ENCODE measurements at places on chromosomes 2 and 18.
A peak's percentile ranks its signal among the peaks of the same experiment; 100 is the strongest.

DNA sequence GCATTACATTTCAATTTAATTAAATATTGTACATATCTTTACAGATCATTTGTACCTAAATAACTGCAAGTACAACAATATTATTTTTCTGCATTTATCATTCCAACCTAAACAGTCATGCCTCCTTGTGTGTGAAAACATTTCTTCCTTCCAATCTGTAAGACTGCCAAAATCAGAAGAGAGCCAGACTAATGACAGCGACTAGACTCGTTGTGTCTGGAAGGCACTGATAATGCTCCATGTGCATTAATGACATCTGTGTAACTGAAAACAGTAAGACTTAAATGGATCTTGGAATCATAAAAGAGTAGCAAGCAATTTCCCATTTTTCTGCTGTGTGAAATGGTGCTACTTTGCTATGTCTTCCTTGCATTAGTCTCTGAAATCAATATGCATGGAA lies 278.0 kb upstream of the DSEL start:
- DNase-seq = no peak

DNA sequence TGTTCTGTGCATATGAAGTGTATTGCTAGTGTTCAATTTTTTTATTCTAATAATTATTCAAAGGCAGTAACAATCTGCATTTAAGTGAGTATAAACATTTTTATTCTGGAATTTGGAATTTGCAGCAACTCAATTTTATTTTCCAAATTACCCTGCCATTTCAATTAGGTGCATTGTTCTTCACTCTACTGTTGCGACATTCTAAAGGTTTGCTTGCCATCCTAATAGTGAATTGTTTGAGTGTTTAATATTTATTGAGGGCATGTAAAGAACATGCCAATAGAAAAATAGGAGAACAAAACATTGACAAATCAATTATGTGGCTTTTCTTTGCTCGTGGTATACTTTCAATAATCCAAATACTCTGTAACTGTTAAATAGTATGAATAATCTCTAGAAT lies 18.0 kb downstream of the MEIS1 start:
- DNase-seq = no peak

GRCh38 chr2:234025466-234025865 lies 25.0 kb upstream of the SPP2 start:
- DNase-seq = peak; percentile 58

GRCh38 chr2:49306925-49307324 lies 152.6 kb upstream of the FSHR start:
- DNase-seq = no peak

GRCh38 chr2:111982822-111983221 lies 72.2 kb upstream of the TMEM87B start:
- DNase-seq = no peak

DNA sequence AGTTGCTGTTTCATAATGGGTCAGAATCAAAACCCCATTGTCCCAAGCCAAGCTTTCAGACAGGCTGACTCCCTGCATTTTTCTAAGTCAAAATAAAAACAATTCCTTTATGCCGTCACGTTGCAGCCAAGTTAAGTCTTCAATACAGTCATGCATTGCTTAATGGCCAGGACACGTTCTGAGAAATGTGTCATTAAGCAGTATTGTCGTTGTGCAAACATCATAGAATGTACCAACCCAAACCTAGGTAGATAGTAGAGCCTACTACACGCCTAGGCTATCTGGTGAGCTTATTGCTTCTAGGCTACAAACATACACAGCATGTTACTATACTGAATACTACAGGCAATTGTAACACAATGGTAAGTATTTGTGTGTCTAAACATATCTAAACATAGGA lies 160.4 kb upstream of the FOSL2 start:
- no peak for DNase-seq

GRCh38 chr2:134253804-134254203 lies at the start of gene MGAT5:
MGAT5 (plus strand) TSS chr2:134254072; CDS start chr2:134254404, 332 bp downstream.
- peak; percentile 27 for DNase-seq

GRCh38 chr18:57149531-57149930 lies 2.6 kb downstream of the BOD1L2 start:
- no peak for DNase-seq

- no peak for DNase-seq
Observed at GRCh38 chr2:144827404-144827803, 307.5 kb upstream of the ZEB2 start.

- DNase-seq = no peak
Observed at GRCh38 chr2:21423854-21424253, 300.1 kb downstream of the TDRD15 start.

DNA sequence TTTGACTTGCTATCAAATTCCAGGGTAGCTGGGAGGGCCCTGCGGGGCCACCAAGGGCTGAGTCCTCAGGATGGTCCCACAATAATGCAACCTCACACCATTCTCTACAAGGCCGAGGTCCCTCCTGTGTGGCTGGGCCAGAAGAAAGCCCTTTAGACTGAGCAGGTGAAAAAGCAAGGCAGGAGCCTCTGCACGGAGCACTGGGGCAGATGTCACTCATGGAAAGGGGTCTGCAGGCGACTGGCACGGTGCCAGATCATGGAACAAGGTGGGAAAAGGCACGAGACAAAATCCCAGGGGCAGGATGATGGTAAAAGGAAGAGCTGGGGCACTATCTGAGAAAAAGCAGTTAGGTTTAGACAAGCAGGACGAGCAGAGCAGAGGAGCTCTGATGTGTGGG lies 16.1 kb downstream of the HJURP start:
- no peak for DNase-seq

DNA sequence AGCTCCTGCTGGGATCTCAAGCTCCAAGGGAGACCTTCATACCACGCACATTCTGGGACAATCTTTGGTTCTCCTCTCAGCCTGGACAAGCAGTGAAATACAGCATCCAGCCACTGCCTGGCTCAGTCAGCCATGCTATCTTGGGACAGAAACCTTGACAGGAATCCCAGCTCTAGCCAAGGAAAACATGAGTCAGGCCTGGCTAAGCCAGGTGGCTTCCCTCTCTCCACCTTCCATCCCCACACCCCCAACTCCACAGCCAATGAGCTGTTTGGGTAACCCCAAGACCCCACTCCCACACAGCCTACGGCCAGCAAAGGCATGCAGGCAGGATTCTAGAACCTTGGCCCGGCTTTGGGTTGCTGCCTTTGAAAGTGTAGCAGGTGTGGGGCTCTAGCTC lies 64.9 kb downstream of the MCFD2 start:
- DNase-seq = no peak

DNA sequence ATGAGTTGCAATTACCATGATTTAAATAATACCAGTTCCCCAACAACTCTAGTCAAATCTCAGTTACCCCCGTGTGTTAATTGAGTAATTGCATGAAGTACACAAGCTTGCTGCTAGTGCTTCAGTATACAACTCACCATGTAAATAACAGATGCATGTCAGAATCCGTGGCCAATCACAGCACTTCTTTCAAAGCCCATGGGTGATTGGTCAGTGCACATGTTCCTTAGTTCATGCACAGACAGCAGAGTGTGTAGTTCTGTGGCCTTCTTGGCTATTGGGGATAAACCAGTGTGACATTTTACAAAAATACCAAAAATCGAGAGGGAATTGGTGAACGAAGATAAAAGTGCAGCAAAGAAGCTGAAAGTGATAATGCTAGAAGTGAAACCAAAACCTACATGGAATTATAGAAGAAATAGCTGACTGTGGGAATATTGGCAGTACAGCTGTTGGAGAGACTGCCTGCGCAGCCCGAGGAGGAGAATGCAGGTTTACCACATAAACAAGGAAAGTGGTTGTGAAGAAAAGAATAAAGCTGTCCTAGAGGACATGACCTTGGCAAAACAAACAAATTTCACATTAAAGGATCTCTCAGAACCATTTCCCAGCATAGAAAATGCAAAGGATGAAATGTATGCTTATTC lies 59.4 kb downstream of the NEDD4L start:
- DNase-seq = no peak

- DNase-seq = no peak
Observed at GRCh38 chr2:85213901-85214512, 80.8 kb downstream of the TCF7L1 start.

DNA sequence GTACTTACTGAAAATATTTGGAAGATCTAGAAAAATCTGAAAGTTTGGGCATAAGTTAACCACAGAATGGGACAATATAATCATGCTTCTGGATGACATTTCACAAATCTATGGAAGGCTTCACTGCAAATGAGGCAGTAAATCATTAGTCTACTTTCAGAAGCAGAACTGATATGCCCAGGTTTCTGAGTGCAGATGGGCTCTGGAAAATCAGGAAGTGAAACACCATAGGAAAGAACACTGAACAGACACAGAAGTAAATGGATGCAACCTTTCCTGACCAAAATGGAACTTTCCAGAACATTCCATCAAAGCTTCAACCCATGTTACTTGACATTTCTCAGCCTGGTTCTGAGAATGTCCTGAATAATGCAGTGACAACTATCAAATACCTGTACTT lies 55.1 kb downstream of the KCNG3 start:
- DNase-seq = no peak

All from CD4-positive, alpha-beta T cell treated with Interleukin-17A for 4 hours (primary cell).